ENCODE measurements at places on chromosomes 6 and 20. TPM values are rescaled to one million over a fixed set of nuclear protein-coding genes. Genes with fewer than 3 reads are reported as not detected.
A peak's percentile ranks its signal among the peaks of the same experiment; 100 is the strongest.

Gene COL20A1
- not detected for polyA plus RNA-seq

Gene PRL
- not detected for polyA plus RNA-seq

GRCh38 chr20:2195614-2196013, 94.0 kb downstream of the STK35 start:
- DNase-seq, result no peak
- no peaks in the 10 kb centered on the region for H3K27me3 ChIP-seq
- no peak overlapping the region for H3K4me3 ChIP-seq
- no peak overlapping the region for H3K27ac ChIP-seq
- no peaks in the 10 kb centered on the region for H3K36me3 ChIP-seq

Gene ALDH8A1
- 0.66 TPM for polyA plus RNA-seq

DNA sequence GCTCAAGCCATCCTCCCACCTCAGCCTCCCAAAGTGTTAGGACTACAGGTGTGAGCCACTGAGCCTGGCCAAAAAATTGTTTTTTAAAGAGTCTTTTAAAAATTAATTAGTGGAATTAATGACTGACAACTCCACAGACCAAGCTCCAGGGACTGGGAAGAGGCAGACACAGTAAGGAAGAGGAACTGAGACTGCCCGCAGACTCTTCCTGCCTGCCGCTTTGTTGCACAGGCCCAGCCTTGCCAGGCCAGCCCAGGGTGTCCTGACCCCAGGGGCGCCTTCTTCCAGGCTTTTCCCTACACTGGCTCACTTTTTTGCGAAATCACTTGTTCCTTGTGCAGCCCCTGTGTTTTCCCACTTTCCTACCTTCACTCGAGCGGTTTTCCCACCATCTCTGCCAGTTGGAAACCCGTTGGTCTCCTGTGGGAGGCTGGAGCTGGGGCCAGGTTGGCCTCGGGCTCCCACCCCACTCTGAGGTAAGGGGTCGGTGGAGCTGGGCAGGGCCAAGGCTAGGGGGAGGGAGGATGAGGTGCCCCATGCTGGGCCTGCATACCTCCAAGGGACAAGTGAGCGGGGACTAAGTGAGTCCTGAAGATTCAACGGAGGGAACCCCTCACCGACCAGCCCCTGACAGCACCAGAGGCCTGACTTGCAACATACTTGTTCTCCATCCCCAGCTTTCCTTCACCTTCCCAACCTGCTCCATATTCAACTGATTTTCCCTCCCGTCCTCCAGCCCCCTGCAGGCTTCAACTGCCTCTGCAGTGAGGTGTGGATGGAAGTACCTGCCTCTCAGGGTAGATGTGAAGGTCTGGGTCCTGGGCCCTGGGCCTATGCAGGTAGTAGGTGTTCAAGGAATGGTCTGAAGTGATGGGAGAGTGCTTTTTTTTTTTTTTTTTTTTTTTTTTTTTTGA, 23.5 kb upstream of the SMIM29 start:
- H3K4me3 ChIP-seq, result no peak overlapping the region
- H3K27me3 ChIP-seq, result no peaks in the 10 kb centered on the region
- H3K36me3 ChIP-seq, result no peaks in the 10 kb centered on the region
- no peak for DNase-seq

Gene HEY2
- polyA plus RNA-seq, result not detected

GRCh38 chr6:89679215-89680120, 40.9 kb upstream of the LYRM2 start:
- no peaks in the 10 kb centered on the region for H3K27me3 ChIP-seq
- no peaks in the 10 kb centered on the region for H3K4me1 ChIP-seq
- DNase-seq, result no peak
- peaks cover 36% of the 10 kb centered on the region for H3K36me3 ChIP-seq
- no peak overlapping the region for H3K4me3 ChIP-seq

Gene TTPAL
- polyA plus RNA-seq, result 15.1 TPM

DNA sequence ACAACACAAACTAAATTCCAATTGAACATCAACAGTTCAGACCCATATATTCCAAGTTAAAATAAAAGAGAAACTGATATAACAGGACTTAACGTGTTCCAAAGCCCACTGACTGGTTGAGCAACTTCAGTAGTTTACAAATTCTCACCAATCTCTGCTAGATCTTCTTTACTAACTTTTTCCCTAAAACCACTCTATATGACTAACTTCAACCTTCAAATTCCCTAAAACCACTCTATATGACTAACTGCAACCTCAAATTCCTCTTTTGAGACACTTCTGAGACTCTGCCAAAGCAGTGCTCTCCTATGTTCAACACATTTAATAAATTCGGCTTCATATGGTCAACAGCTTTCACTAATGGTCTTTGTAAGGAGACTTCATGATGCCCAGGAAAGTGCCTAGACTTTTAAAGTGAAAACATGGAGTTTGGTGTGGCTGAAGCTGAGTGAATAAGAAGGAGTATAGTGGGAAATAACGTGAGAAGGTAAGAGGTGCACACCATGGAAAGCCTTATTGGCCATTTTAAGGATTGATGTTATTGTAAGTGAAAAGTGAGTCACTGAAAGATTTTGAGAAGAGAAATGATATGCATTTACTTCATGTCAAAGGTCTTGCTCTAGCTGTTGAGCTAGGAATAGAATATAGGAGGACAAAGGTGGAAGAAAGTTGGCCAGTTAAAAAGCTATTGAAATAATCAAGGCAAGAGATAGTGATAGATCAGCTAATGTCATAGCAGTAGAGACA, 134.0 kb upstream of the HCRTR2 start:
- H3K27me3 ChIP-seq, result no peaks in the 10 kb centered on the region
- peak overlapping the region; percentile 0 for H3K27ac ChIP-seq
- peaks cover 14% of the 10 kb centered on the region for H3K4me1 ChIP-seq
- no peaks in the 10 kb centered on the region for H3K36me3 ChIP-seq

DNA sequence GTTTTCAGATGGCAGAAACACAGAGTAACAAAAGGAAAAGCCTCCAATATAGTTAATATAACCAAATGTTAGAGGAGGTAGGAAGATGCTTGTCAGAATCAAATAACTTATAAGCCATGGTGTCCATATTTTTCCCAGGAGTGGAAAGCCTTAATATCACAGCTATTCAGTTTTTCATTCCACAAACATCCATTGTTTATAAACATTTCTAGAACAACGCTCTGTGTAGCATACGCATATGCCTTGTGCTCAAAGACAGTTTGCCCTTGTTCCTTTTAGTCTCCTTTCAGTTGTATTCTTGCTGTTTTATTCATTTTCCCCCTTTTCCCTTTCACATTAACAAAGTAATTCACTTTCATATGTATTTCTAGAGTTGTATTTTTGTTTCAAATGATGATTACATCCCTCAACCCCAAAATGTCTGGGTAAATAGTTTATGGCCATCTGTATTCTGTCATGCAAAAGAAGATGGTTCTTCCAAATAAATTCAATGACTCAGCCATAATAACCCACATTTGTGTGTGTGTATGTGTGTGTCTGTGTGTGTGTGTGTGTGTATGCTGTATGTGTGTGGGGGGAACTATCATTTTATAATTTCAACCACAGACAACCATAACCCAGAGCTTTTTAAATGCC, 455.7 kb upstream of the SOX4 start:
- H3K27ac ChIP-seq, result no peak overlapping the region
- H3K27me3 ChIP-seq, result no peaks in the 10 kb centered on the region
- no peaks in the 10 kb centered on the region for H3K36me3 ChIP-seq
- no peaks in the 10 kb centered on the region for H3K4me1 ChIP-seq
- no peak overlapping the region for H3K4me3 ChIP-seq

Gene ARMC12
- 1.7 TPM for polyA plus RNA-seq

Gene CST5
- not detected for polyA plus RNA-seq

- no peak for DNase-seq
- no peak overlapping the region for H3K27ac ChIP-seq
- no peaks in the 10 kb centered on the region for H3K27me3 ChIP-seq
- H3K36me3 ChIP-seq, result no peaks in the 10 kb centered on the region
- peaks cover 5% of the 10 kb centered on the region for H3K4me1 ChIP-seq
These were observed 20.7 kb upstream of the RREB1 start for GRCh38 chr6:7087066-7087465.

GRCh38 chr20:47360297-47361056, 4.0 kb upstream of the ZMYND8 start:
- H3K27ac ChIP-seq, result peak overlapping the region; percentile 99
- H3K4me3 ChIP-seq, result no peak overlapping the region
- no peak for DNase-seq
- H3K36me3 ChIP-seq, result no peaks in the 10 kb centered on the region
- peaks cover 61% of the 10 kb centered on the region for H3K4me1 ChIP-seq
- no peaks in the 10 kb centered on the region for H3K27me3 ChIP-seq

Gene PRDM13
- polyA plus RNA-seq, result not detected

GRCh38 chr6:158758941-158759479, 60.2 kb downstream of the EZR start:
- no peak for DNase-seq
- no peaks in the 10 kb centered on the region for H3K27me3 ChIP-seq
- no peak overlapping the region for H3K27ac ChIP-seq
- H3K36me3 ChIP-seq, result no peaks in the 10 kb centered on the region
- no peak overlapping the region for H3K4me3 ChIP-seq

GRCh38 chr6:126312013-126312665, 27.8 kb upstream of the CENPW start:
- no peaks in the 10 kb centered on the region for H3K27me3 ChIP-seq
- no peaks in the 10 kb centered on the region for H3K4me1 ChIP-seq
- peak; percentile 2 for DNase-seq
- H3K36me3 ChIP-seq, result no peaks in the 10 kb centered on the region

All from keratinocyte (primary cell).